ENCODE measurements at places on chromosomes 11 and 22.

DNA sequence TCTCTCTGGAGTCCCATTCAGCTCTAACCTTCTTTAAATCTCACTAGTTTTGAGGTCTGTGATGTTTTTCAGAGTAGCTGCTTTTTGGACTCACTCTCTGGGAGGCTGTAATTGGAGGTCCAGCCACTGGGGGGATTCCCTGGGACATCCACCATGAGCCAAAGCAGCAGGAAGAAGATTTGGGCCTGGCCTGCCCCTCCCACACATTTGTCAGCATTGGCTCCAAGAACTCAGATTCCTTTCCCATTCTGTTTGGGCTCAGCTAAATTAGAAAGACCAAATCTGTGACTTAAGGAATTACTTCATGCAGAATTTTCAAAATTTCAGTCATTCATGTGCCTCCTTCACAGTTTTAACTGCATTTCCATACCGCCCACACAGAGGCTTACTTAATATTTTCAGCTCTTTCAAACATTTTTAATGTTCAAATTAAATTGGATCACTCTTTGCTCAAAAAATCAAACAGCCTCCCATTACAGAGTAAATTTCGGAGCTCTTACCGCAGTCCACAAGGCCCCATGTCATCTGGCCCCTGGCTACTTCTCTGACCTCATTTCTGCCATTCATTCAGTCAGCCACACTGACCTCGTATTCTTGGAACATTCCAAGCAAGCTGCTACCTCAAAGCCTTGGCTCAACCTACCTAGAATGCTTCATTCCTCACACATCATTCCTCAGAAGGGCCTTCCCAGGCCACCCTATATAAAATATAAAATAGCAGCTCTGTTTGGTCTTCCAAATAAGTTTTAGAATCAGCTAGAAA, 54.5 kb upstream of the RRAS2 start:
- DNase-seq, result no peak

DNA sequence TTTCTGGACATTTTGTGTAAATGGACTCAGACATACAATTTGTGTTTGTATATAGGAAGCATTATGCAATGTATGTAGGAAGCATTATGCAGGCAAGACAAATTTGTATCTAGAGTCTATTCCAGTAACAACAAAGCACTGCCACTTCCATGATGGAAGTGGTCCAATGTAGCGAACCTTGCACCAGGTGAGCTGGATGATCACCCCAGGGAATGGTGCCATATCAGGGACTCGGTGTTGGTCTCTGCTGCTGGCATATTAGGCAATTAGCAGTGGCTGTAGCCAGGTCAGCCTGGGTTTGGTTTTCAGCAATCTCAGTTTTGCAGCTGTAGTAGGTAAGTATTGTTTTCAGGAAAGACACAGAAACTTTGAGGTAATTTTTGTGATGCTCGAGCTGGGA, 12.8 kb downstream of the ZFP91 start:
- DNase-seq, result no peak

DNA sequence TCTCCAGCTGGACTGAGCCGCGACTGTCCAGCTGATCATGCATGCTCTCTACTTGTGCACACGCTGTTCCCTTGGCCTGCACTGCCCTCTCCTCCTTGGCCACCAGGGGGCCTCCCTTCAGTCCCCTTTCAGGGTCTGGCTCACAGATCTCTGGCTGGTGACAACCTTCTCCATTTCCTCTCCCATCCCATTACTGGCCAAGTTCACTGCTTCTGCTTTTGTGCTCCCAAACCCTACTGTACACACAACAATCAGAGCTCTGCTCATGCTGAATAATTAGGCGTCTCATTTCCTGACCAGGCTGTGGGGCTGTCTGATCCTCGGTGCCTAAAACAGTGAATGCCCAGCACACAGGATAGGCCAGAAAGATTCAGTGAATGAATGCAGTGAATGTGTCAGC, 224.0 kb upstream of the NARS2 start:
- peak; percentile 80 for DNase-seq

DNA sequence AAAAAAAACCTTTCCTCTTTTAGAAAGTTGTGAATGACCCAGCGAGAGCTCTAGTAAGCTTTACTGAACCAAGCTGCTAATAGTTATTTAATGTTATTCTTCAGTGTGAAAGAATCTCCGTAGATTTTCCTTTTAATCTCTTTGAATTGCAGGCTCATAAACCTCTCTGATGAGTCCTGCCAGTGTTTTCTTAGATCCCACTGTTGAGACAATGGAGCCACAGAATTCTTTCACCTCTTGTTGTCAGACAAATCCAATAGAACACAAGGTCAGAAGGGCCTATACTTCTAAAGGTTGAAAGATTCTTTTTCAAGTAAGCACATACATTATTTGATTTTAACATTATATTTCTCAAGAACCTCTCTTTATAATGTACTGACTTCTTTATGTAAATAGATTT, 52.2 kb downstream of the DNAJC24 start:
- DNase-seq, result no peak

- peak; percentile 85 for DNase-seq
These were observed 10.7 kb upstream of the CTSF start for GRCh38 chr11:66579017-66579606.

DNA sequence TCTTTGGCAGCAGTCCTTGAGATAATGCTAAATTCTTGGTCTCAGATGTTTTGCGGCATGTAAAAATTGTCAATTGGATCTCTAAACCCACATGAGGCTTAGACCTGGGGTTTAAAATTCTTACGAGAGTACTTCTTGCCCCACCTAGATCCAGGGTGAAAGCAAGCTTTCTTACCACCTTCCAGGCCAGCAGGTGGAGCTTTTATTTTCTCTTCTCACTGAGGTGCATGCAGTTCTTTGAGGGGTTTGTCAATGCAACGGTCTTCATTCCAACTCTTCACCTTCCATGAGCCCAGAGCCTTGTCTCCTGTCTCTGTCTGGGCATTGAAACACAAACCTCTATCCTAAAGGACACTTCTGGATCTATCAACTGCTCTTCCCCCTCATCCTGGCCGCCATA, 154.1 kb downstream of the MYO18B start:
- peak; percentile 13 for DNase-seq

DNA sequence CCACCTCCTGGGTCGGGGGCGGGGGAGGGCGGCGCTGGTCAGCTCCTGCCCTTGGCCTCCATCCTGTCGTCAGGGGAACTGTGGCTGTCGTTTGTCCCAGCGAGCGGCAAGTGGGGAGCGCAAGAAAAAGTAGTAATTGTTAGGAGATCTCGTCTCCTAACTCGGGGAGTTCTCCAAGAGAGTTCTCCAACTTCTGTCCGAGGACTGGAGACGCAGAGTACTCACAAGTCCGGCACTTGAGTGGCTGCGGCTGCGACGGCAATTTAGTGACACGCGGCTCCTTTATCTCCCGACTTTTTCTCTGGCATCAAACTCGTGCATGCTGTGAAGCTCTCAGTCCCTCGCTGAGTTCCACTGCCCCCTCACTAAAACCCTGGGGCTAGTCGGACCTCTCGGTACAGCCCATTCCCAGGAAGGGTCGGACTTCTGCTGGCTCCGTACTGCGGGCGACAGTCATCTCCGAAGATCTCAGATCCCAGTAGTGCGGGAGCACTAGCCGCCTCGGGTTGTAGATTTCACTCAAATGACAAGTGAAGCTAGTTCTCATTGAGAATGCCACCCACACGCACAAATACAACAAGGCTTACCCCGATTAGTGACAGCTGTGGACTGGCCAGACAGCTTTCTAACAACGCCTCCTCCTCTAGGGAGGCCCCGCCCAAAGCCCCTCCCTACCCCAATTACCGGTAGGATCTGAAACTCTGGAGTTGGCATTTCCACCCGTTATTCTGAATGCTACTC, at the start of gene PGR:
TSS of gene PGR (minus strand) at position 611 of the 741 bp plus-strand sequence. CDS start 743 bp downstream, outside the sequence.
- peak; percentile 11 for DNase-seq

DNA sequence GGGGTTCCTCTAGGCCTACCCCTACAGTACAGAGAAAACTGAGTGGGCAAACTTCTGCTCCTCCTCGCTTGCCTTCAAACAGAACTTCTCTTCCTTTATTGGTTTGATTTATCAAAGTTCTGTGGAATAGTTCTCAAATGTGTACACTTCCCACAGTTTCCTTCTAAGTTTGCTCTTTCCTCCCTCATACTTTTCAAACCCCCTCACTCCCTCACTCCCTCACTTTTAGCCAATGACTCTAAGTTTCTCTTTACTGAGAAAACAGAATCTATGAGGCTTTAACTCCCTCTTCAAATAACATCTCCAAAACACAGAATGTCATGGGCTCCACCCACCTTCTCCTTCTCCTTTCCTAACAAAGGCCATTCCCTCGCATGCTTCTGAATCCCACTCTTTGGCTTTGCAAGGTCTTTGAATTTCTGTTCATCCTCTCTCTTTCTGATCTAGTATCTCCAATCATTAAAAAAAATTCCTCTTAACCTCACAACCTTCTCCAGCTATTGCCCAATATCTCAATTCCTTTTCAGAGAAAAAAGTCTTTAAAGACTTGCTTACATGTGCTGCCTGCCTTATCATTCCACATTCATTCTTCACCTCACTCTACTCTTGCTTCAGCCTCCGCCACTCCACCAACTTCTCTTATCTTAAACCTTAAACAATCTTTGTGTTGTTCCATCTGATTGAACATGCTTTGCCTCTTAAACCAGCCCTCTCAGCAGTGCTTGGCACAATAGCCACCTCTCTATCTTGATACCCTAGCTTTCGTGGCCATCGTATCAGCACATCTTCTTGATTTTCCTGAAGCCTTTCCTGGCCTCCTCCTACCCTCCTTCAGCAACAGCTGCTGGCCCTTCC, 57.2 kb downstream of the DDI1 start:
- no peak for DNase-seq

All from hepatocyte (in vitro differentiated cells).